Stromal cell of bone marrow (primary cell): ENCODE measurements at places on chromosomes 5 and 9.

GRCh38 chr5:14593326-14594021 is 11.9 kb downstream of the OTULINL start:
- no peak for DNase-seq

DNA sequence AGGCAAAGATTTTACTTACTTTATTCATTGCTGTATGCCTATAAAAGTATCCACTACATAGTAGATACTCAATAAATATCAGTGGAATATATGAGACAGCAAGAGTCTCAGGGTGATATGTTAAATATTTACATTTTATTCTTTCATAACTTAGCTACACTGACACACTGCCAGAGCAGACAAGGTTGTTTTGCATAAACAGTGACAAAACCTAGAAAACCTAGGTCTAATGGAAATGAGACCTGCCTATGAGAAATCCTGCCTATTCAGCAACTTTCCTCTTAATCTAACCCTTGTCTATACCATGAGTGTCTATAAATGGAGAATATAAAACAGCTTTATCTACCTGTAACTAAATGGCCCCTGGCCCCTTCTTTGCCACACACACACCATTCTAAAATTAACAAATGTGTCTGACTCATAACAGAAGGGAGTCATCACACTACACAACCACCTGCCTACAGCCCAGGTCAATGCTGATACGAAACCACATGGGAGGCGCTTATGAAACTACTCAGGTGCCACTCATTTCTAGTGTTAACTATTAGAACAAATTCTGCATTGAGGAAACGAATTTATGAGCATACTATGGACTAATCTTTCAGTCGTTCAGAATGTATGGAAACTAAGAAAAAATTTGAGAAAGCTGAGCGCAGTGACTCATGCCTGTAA is 60.3 kb downstream of the UBAP2 start:
- DNase-seq, result no peak

- DNase-seq, result no peak
Observed at GRCh38 chr9:92276331-92277032, 17.0 kb downstream of the IARS1 start.

DNA sequence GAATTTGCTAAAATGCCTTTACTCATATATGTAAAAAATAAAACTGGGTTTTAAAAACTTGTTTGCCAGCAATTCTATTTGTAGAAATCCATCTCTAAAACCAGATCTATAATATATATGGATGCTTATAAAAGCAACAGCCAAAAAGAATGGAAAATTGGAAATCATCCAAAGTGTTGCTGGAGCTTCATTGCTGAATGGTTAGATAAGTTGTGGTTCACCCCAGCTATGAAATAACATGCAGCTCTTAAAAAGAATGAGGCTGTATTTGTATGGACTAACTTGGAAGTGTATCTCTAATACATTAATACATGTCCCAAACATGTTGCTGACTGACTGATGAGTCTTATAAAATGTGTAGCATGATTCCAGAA is 76.2 kb downstream of the STK10 start:
- peak; percentile 73 for DNase-seq
